ENCODE measurements at places on chromosomes 3 and 15.

- DNase-seq: no peak
These were observed 178.6 kb upstream of the CCDC54 start for GRCh38 chr3:107198581-107199181.

DNA sequence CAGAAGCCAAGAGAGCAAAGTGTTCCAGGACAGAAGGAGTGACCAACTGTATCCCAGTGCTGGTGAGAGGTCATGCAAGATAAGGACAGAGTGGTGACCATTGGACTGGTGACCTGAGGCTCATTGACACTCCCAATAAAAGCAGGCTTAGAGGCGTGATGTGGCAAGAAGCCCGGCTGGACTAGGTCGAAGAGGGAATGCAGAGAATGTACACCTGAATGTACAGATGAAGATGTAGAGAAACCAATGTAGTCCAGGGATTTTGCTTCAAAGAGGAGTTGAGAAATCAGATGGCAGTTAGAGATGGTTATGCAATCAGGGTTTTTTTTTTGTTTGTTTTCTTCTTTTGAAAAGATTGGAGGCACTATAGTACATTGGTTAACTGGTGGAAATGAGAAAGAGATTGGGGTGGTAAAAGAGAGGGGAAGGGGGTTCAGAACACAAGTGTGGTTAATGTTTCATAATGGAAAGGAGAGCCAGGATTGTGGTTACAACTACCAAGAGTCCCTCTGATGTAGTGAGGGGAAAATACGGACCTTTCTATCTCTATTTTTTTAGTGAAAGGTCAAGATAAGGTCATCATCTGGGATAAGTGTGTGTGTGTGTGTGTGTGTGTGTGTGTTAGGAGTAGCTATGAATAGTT is 23.3 kb downstream of the ST3GAL6 start:
- DNase-seq: no peak

GRCh38 chr3:72646263-72646662 is 202.0 kb downstream of the SHQ1 start:
- no peak for DNase-seq

GRCh38 chr15:90593499-90594158 is 63.9 kb downstream of the CRTC3 start:
- no peak for DNase-seq

DNA sequence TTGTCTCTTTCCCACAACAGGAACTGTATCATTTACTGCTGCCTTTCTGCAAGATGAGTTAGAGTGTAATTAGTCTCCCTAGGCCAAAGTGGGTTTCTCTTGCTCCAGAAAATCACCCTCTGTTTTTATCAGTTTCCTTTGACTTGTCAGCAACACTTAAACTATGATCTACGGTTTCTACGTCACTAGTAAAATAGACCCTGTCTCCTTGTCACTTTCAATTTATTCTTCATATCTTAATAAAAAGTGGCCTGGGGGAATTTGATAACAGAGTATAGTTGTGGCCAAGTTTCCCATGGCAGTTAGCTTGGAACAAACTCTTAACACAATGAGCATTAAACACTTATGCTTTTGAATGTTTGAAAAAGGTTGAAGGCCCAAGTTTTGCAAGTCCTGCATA is 79.6 kb downstream of the CGNL1 start:
- no peak for DNase-seq

DNA sequence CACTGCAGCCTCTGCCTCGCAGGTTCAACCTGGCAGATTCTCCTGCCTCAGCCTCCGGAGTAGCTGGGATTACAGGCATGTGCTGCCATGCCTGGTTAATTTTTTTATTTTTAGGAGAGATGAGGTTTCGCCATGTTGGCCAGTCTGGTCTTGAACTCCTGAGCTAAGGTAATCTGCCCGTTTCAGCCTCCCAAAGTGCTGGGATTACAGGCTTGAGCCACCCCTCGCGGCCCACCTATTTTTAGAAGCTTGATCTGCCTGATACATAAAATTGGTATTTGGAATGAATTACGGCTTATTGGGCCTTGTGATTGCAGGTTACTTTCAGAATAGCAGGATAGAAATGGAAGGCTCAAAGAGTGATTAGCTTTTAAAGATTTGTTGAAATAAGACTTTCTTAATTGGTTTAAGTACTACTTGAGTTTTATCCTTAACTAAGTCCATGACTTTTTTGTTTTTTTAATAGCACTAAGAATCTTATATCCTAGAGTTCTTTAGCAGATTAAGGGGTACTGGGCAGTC is 25.0 kb downstream of the GMPS start:
- DNase-seq: no peak

- no peak for DNase-seq
These were observed 360.7 kb downstream of the PTPRG start for GRCh38 chr3:61922118-61922517.

DNA sequence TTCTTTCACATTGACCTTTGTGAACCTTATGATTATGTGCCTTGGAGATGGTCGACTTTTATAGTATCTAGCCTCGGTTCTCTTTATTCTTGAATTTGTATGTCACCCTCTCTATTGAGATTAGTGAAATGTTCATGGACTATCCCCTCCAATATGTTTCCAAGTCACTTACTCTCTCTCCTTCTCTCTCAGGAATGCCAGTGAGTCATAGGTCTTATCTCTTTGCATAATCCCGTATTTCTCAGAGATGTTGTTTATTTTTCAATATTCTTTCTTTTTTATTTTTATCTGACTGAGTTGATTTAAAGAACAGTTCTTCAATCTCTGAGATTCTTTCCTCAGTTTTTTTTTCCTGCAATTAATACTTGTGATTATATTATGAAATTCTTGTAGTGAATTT is 411.6 kb upstream of the CADM2 start:
- DNase-seq: no peak

DNA sequence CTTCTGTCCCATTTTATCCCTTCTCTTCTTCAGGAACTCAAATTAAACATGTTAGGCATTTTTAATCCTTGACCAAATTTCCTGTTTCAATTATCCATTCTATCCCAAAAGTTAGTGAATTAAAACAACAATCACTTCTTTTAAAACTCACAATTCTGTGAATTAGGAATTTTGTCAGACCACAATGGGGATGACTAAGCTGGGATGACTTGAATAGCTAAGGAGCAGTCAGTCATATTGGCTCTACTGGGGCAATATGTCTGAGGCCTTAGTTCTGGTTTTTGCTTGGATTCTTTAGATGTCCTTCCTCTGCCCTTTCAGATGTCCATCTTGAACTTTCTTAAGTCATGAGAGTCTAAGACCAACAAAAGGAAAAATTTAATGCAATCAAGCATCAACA is 178.2 kb upstream of the TGFBR2 start:
- DNase-seq: no peak

DNA sequence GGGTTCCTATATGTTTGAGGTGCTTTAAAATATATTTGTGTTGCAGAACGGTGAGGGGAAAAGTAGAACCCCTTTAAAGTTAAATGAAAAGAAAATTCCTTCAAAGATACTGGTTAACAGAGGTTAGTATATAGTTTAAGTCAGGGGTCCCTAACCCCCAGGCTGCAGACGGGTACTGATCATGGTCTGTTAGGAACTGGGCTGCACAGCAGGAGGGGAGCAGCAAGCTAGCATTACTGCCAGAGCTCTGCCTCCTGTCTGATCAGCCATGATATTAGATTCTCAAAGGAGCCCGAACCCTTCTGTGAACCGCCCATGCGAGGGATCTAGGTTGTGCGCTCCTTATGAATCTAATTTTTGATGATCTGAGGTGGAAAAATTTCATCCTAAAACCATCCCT is 37.5 kb upstream of the RFX7 start:
- no peak for DNase-seq

GRCh38 chr3:48409291-48410201 is 20.3 kb downstream of the PLXNB1 start:
- DNase-seq: no peak

DNA sequence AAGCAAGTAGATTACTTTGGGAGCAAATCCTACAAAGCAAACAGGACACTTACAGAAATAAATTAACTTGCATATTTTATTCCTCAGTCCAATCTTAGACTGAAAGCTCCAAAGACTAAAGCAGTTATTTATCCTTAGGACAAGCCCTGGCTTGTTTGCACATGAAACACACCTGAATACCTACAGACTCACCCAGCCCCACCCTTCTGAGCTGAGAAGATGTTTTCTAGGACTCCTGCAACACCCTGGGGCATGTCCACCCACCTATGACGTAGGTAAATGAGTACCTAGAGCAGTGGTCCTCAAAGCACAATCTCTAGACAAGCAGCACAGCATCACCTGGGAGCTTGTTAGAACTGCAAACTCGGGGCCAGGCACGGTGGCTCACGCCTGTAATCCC is 80.8 kb downstream of the ANXA2 start:
- DNase-seq: no peak

- no peak for DNase-seq
These were observed 156.9 kb upstream of the PRICKLE2 start for GRCh38 chr3:64382153-64382552.

- no peak for DNase-seq
These were observed 135.4 kb downstream of the UACA start for GRCh38 chr15:70627734-70628548.

- no peak for DNase-seq
These were observed 11.8 kb downstream of the KLF13 start for GRCh38 chr15:31338318-31338878.

- no peak for DNase-seq
These were observed 908.4 kb downstream of the AGBL1 start for GRCh38 chr15:86988033-86988432.

- no peak for DNase-seq
These were observed 6.1 kb downstream of the TNFAIP8L3 start for GRCh38 chr15:51088585-51088984.

- no peak for DNase-seq
These were observed 24.3 kb downstream of the THBS1 start for GRCh38 chr15:39605146-39605545.

GRCh38 chr3:151290673-151291072 is 12.3 kb upstream of the P2RY14 start:
- no peak for DNase-seq

GRCh38 chr15:93348711-93349545 is 259.9 kb upstream of the RGMA start:
- DNase-seq: no peak

DNA sequence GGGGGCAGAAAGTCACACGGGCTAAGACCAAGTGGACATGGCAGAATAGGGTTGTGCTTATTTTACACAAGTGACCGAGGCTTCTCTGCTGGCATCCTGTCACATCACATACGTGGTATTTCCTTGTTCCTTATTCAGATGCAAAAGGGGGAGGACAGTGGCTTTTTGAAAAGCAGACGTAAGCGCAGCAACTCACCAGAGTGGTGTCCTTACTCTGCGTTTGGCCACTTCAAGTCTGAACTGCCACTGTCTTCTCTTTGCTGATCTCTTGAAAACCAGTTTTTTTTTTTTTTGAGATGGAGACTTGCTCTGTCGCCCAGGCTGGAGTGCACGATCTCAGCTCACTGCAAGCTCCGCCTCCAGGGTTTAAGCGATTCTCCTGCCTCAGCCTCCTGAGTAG is 113.2 kb downstream of the SOX2 start:
- no peak for DNase-seq

- no peak for DNase-seq
These were observed 903.7 kb downstream of the EPHA3 start for GRCh38 chr3:90011131-90011530.

- DNase-seq: no peak
These were observed 793 bp downstream of the PCOLCE2 start for GRCh38 chr3:142888099-142888480.

DNA sequence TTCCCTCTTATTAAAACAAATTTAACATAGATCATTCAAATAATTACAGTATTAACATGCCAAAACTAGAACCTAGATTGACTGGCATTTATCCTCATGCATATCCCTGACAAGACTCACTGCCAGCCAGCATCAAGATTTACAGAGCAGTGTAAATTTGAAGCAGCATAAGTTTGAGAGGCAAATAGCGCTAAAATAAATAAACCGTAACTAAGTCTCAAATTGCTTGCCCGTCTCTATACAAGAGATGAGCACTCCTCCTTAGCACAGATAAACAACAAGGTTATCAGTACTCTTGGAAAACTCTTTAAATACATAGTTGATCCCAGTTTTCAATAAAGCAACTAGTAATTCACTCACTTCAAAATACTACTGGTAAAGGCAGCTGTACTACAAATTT is 29.6 kb downstream of the MSL2 start:
- no peak for DNase-seq

DNA sequence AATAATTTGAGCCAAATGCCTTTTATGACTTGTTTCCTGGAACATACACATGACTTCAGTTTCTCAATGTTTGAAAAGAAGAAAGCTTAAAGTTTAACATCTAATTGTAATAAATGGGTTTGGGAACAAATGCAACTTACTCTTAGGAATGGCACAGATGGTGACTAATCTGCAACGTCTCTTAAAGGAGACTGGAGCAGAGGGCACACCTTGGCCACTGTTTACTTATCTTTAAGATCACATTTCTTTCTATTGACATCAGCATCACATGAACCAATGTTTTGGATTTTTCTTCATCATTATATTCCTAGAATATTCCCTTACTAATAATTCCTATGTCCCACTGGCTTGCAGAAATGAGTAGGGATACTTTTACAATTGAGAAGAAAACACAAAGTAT is 229.5 kb downstream of the CHL1 start:
- no peak for DNase-seq

GRCh38 chr3:65436580-65436979 is 602.1 kb downstream of the MAGI1 start:
- no peak for DNase-seq

DNA sequence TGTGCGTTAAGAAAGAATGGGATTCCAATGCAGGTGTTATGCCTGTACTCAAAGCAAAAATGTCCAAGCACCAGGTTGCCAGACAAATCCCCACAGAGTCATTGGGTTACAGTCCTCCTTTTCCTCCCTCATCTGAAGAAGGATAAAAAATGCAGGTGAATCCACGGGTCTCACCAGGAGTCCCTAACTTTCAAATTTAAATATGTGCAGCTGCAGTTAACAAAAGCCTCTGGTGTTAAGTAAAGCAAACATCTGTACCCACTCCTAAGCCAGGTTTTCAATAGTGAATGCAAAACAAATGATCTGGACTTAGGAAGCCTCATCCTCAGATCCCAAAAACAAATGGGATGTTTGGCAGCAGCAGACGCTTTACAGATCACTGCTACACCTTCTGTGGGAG is 70.4 kb upstream of the SETMAR start:
- DNase-seq: no peak

DNA sequence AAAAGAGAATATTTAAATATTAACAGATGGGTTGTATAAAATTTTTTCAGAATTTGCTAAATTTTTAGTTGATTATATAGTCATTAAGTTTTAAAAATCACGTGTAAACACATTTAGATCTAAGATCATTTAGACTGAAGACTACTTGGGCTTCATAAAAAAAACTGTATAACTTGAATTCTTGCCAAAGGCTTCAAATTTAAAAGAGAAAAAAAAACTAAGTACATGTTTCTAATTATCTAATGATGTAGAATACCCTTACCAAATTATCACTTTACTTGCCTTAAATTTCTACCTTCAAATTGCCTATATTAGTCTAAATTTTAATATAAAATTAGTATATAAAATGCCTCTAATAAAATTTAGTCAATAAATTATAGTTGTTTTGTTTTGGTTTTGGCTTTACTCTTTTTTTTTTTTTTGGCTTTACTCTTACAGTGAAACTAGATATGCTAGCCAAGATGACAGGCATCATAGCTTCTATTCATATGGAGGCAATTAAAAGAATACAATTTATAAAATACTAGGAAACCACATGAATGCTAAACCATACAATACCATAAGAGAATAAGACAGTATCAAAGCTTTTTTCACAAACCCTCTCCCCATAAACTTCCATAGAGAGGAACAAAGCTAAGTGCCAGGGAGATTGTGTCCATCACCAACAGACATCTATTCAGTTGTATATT is 183.1 kb upstream of the KCNMB2 start:
- no peak for DNase-seq

GRCh38 chr3:196736670-196737374 is 2.8 kb upstream of the PAK2 start:
- DNase-seq: no peak

- no peak for DNase-seq
These were observed 515 bp upstream of the EIF3J start for GRCh38 chr15:44536302-44536961.

Measured in effector CD4-positive, alpha-beta T cell (primary cell).